Stimulated activated CD8-positive, alpha-beta memory T cell treated with anti-CD3 and anti-CD28 coated beads, Interleukin-4, amount 100 ng/mL, for 4 hours (primary cell): ENCODE measurements at places on chromosomes 13 and 19.

- DNase-seq, result no peak
Observed at GRCh38 chr19:40336601-40336900, 11.6 kb downstream of the C19orf47 start.

GRCh38 chr13:88459331-88459730, 788.2 kb downstream of the SLITRK5 start:
- DNase-seq, result no peak

GRCh38 chr19:50036908-50037307, 11.1 kb downstream of the ZNF473 start:
- no peak for DNase-seq

GRCh38 chr13:20182231-20182846, 10.4 kb downstream of the GJB2 start:
- DNase-seq, result no peak

GRCh38 chr13:113333076-113333475, 30.9 kb downstream of the GRTP1 start:
- DNase-seq, result no peak

DNA sequence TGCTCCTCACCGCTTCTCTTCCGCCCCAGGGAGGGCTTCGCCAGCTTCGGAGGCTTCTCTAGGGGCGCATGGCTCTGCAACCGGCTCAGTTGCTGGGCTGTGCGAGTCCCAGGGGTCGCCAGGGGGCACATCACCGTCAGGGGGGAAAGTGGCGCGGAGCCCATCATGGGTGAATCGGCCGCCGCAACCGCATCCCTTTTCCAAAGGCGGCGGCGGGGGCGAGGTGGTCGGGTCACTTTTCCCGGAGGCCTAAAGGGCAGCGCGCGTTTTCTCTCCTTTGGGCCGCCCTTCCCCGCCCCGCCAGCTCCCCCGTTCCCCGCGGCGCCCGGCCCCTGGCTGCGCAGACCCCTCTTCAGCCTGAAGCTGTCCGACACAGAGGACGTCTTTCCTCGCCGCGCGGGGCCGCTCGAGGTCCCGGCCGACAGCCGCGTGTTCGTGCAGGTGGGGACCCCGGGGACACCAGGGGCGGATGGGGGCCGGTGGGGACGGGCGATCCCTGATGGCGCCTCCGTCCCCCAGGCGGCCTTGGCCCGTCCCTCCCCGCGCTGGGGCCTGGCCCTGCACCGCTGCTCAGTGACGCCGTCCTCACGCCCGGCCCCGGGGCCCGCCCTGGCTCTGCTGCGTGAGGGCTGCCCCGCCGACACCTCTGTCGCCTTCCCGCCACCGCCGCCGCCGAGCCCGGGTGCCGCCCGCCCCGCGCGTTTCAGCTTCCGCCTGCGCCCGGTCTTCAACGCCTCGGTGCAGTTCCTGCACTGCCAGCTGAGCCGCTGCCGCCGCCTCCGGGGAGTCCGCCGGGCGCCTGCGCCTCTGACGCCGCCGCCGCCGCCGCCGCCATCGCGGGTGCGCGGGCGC, 1.7 kb downstream of the TGFBR3L start:
- DNase-seq, result no peak

DNA sequence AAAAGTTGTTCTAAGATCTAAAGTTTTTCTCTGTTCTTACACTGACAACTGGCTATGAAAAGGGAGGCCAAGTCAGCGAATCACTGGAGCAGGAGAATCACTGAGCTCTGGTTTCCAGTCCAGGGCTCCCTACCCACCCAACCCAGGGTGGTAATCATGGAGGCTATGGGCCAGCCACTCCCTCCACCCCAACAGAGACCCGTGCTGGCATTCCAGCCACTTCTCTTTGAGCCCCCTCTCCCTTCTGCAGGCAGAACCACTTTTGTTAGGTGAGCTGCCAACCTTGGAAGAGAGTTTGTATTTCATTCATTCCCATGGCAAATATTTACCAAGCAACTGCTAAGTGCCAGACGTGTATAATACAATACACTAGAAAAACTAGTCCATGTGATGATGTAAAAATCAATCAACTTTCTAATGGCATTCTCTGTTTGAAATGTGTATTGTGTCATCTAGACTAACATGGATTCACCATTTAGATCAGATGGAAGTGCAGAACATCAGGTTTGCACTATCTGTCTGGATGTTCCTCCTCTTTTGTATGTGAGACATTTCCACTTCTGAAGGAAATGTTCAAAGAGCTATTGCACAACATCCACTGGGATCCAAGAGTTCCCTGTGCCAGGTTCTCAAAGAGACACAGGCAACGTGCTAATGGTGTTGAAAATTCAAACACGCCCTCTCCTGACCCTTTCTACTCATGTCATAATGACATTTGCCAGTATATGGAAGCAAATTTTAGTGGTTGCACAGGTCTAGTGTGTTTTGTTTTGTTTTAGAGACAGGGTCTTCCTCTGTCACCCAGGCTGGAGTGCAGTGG, 5.3 kb downstream of the MLNR start:
- DNase-seq, result no peak
